Activated naive CD8-positive, alpha-beta T cell treated with anti-CD3 and anti-CD28 coated beads, Interleukin-2, amount 10 ng/mL, durations not matched to agents 7 days and 5 days (primary cell): ENCODE measurements at places on chromosomes 3 and 15.

DNA sequence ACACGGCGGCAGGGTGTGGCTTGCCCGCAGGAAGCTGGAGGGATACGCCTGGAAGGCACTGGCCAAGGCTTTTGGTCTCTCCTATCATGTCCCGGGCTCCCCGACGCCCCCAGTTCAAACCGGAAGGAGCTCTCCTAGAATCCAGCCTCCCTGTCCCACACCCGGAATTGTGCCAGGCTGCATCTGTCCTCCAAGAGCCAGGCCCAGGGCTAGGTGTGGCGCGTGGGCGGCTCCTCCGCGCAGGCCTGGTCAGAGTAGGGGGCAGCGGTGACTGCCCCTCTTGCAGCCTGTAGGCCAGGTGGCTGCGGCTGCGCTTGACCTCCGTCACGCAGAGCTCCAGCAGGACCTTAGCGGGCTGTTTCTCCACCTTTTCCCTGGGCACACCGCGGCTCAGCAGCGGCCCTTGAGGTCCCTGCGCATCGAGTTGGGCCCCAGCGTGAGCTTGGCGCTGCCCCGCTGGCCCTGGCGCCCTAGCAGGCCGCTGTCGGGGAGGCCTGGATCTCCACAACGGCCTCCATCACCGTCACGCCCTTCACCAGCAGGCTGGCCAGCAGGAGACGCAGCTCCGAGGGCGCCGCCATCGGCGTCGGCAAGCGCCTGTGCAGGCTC is 15.9 kb upstream of the SIAH2 start:
- DNase-seq = no peak

- no peak for DNase-seq
Measured at GRCh38 chr15:55737373-55737772, 5.6 kb downstream of the PRTG start.

DNA sequence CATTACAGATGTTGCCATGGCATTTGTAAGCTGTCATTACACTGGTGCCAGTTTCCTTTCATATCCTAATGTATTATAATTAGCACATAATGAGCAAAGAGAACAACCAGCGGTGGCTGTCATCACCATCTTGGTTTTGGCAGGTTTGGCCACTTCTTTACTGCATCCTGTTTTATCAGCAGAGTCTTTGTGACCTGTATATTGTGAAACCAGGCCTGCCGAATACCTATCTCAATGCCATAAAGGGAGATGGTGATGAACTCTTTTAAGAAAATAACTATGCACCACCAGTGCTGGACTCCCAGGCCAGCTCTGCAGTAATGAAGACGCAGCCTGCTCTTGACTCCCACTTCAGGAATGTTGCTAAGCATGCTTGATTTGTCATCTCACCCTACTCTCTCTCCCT is 458.1 kb upstream of the NR2F2 start:
- no peak for DNase-seq

DNA sequence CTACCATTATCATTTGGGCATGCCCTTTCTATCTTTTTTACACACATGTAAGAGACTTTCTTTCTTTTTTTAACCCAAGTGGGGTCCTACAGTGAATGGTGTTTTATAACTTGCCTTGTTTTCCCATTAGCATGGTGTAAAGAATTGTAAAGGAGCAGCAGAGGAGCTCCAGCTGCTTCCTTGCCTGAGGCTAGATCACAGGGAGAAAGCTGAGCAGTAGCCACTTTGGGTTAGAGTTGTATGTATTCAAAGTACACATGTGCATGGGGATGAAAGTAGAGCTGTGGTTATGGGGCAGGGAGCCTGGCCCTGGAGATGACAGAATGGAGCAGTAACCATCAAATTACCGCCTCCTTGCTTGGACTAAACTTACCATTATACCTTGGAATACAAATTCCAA is 231.1 kb upstream of the PDZRN3 start:
- DNase-seq = no peak

GRCh38 chr3:186298876-186299275 is 63.2 kb downstream of the DGKG start:
- DNase-seq = no peak

DNA sequence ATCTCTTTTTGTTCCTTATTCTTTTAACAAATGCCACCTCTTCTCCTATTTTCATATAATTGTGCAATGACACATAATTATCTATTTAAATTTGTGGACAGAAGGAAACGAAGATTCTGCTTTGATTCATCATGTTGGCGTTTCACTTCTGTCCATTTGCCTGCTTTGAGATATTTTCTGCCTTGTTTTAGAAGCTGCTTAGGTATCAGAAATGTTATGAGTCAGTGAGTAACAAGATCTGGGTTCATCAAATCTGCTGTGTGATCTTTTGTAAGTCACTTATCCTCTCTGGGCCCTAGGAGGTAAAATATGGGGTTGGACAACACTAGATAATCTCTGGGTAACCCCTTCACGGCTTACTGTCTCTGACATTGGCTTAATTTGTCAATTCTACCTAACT is 7.3 kb upstream of the MINDY4B start:
- no peak for DNase-seq

GRCh38 chr15:79539401-79539800 is 107.3 kb downstream of the MINAR1 start:
- no peak for DNase-seq

- DNase-seq = no peak
Measured at GRCh38 chr15:57144448-57144847, 226.0 kb downstream of the TCF12 start.

DNA sequence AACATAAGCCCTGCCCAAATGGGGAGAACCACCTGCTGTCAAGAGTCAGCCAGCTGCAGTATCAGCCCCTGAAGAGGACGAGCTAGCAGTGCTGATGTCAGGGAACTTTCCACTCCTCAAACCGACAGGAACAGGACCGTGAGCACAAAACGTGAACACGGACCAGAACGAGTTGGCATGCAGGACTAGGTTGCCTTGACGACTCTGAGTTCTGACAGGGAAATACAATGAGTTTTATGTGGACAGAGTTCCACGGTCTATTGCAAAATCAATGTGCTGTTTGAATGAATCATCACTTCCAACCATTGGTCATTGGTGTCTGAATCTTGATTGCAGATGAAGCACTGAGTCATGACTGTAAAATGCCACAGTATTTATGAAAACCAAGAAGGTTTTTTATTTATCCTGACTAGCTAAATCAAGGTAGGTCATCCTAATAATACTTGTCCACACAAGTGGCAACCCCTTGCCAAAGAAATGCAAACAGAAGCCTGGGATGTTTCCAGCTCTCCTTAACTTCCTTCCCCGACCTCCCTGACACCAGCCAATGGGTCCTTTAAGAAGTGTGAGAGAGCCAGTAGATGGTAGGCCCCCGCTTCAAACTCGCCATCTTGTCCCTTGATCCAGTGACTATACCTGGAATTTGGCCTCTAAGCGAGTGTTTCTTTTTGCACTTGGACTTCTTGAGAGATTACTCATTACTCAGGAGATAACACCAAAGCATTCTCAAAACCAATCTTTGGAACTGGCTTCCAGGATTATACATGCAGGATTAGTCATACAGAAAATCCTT is 119.6 kb downstream of the ASB7 start:
- DNase-seq = no peak

DNA sequence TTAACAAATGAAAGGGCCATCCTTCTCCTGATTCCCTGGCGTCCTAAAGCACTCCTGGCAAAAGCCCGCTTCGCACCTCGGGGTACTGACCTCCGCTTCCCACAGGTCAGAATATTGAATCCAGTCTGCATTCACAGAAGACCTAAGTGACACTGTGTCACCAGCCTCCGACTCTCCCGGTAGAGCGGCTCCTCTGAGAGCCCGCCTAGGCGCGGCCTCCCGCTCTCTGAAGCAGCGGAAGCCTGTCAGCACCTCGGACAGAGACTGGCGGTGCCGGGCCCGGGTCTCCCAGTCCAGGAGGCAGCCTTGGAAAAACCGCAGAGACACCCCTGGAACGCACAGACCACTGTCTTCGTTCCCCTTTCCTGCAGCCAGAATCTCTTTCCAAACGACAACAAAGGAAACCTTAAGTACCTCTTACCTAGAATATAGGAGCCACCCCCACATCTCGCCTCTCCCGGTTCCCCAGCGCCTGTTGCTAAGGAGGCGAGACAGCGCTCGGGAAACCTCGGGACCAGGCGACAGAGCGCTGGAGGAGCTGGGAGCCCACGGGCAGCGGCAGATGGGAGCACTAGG is 1.2 kb downstream of the GABRB3 start:
- no peak for DNase-seq

DNA sequence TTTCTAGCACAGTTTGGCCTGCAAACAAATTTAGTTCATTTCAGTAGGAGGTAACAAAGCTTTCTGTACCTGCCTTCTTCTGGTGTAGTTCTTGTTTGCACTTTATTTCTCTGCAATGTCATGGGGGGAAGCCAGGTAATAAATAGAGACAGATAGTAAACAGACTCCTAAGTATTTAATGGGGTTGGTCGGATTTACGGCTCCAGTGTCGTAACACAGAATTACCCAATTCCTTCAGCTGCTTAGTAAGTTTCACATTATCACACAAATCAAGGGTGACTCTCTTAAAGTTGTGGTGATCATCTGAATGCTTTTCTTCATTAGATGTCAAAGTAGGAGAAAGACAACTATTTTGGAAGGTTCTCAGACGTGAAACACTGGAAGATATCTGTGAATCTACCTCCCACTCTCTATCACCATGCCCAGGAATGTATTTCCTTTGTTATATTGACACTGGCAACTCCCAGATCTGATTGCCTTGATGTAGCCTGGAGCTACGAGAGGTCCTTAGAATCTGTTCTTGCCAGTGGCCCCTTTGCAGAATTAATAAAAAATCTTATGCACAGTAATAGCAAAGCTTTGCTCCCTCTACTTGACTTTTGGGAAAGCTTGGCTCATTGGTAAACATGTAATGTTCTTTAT is 25.0 kb upstream of the TMC3 start:
- no peak for DNase-seq

GRCh38 chr3:61820306-61820992 is 259.1 kb downstream of the PTPRG start:
- DNase-seq = no peak

- no peak for DNase-seq
Measured at GRCh38 chr3:62036726-62037125, 336.6 kb downstream of the FEZF2 start.

GRCh38 chr3:58651276-58651675 is 15.3 kb downstream of the FAM3D start:
- DNase-seq = no peak

GRCh38 chr15:44163370-44163769 is 31.7 kb downstream of the FRMD5 start:
- DNase-seq = no peak

- no peak for DNase-seq
Measured at GRCh38 chr15:22839046-22839695, 705 bp downstream of the NIPA2 start.

GRCh38 chr3:81985996-81986723 is 224.7 kb upstream of the GBE1 start:
- DNase-seq = no peak

DNA sequence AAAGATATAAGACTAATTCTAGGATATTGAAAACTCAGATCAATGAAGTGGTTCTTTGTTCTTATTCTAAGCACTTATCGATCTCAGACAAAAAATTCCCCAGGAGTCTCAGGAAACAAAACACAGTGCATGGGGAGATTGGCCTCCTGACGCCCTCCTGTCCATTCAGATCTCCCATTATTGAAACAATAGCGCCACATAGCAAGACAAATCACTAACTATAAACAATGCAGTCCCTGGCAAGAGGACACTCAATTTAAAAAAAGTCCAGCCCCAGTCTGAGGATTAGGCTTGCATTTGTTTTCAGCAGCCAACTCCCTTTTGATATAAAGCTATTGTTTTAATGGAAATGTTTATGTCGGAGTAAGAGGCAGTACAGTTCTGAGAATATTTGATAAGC is 528.2 kb downstream of the GABRG3 start:
- DNase-seq = no peak

DNA sequence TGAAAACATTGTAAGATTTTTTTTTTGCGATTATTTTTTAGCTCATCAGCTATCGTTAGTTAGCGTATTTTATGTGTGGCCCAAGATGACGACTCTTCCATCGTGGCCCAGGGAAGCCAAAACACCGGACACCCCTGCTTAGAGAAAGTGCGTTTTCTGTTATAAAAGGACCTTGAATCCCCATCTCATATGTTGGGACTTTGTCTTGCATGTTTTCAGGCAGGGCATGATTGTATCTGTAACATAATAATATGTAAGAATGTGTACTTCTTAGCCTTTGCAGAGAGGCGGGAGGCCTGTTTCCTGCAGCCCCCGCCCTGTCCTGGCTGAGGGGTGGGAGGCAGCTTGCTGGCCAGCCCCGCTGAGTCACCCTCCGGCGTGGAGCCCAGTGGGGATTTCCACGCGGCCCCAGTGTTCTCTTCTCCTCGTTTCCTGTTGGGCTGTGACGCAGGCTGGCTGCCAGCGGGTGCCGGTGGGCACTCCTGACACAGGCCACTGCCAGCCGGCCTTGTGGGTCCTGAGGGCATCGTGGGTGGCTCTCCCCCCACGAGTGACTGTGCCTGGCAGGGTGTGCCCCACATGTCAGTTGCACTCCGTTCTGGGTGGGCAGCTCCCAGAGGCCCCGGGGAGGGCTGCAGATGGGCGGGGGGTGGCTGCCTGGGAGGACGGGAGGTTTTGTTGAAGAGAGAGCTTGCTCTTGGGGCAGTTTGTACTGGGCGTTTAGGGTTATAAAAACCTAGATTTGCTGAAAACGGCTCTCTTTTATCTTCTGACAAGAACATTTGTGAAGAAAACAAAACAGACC is 55.6 kb downstream of the SMAD3 start:
- DNase-seq = peak; percentile 76

GRCh38 chr15:77837649-77838025 is 204.9 kb upstream of the LINGO1 start:
- no peak for DNase-seq

- DNase-seq = no peak
Measured at GRCh38 chr3:64242435-64242834, 17.2 kb upstream of the PRICKLE2 start.

GRCh38 chr3:51970606-51971300 is 3.1 kb downstream of the ABHD14B start:
- DNase-seq = no peak
